Hindlimb muscle (tissue), 1 donor: ENCODE measurements at places on chromosomes 11 and 22.

GRCh38 chr11:75142714-75143419, 8.0 kb upstream of the SLCO2B1 start:
- DNase-seq, result peak; percentile 67

- no peak for DNase-seq
Observed at GRCh38 chr22:19086417-19086816, 35.8 kb downstream of the DGCR2 start.

GRCh38 chr11:64875369-64876228, 2.8 kb downstream of the EHD1 start:
- DNase-seq, result no peak

DNA sequence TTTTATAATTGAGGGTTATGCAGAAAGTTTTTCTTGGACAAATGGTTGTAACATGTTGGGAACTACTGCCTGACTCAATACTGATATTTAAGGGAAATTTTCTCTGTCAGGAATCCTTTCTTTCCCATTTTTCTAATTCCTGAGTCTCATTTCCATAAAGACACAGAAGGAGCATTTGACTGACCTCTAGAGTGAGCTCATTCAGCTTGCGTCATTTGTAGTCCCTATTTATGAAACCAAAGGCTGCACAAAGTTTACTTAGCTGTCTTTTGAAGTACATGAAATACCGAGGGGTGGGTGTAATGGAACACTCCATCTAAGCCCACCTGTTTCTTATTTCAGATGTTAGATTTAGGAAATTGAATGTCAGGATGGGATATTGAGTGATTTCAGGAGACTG, 359.5 kb upstream of the C11orf87 start:
- DNase-seq, result no peak

DNA sequence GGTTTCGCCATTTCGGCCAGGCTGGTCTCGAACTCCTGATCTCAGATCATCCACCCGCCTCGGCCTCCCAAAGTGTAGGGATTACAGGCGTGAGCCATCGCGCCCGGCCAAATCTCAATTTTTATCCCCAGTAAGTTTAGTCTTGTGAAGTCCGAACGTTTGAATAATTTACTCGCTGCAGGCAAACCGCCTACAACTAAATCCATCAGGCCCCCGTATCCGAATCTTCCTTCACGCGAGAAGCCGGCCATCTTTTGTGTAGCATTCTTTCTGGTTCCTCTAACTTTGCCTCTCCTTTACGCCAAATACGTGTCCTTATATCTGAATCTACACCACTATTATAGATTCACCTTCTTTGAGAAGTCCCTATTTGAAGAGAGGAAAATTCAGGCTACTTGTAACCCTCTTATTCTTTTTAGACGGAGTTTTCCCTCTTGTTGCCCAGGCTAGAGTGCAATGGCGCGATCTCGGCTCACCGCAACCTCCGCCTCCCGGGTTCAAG, 581 bp upstream of the EIF3L start:
- DNase-seq, result no peak

DNA sequence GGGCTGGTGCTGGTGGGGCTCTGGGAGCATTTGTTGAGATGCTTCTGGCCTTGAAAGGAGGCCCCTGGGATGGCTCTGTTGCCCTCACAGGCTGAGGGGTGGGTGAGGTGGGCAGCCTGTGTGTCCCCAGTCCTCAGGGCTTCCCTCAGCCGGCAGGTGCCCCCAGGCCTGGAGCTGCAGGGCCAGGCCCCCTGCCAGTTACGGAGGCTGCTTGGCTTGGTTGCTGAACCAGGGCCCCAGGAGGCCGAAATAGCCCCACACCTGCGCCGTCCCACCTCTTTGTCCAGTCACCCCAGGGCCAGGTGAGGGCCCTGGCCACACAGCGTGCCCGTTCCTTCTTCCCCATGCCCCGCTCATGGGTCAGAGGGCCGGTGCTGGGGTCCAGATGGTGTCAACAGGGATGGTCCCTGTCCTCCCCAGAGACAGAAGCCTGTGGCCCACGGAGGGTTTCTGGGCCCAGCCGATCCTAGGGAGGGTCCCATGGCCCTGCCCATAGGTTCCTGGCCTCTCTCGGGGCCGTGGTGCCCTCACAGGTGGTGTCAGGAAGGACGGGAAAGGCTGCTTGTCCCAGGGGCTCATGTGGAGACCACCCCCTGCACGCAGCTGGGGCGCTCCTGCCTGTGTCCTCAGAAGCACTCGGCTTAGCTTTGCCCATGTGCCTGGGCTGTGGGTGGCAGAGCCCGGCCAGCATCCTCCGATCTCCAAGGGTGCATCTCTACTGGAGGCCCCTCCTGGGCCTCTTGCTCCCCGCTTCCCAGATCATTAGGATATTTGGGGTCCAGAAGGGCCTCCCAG, 9.2 kb upstream of the TSSC4 start:
- DNase-seq, result no peak

DNA sequence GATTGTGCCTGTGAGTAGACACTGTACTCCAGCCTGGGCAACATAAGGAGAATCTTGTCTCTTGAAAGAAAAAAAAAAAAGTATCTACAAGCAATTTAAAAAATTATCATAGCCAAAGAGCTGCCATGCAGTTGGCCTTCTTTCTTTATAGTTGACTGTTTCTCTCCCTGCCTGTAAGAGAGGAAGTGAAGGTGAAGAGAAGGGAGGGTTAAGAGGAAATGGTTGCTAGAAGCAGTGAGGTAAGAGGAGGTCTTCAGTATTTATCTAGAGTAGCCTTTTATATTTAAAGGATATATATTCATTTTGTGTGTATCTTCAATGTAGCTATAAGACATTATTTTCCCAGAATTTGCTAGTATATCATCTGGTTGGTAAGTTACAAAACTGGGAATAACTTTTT, 217.9 kb downstream of the TMEM135 start:
- no peak for DNase-seq
